Inflammatory macrophage (primary cell): ENCODE measurements at places on chromosomes 12 and 14.

DNA sequence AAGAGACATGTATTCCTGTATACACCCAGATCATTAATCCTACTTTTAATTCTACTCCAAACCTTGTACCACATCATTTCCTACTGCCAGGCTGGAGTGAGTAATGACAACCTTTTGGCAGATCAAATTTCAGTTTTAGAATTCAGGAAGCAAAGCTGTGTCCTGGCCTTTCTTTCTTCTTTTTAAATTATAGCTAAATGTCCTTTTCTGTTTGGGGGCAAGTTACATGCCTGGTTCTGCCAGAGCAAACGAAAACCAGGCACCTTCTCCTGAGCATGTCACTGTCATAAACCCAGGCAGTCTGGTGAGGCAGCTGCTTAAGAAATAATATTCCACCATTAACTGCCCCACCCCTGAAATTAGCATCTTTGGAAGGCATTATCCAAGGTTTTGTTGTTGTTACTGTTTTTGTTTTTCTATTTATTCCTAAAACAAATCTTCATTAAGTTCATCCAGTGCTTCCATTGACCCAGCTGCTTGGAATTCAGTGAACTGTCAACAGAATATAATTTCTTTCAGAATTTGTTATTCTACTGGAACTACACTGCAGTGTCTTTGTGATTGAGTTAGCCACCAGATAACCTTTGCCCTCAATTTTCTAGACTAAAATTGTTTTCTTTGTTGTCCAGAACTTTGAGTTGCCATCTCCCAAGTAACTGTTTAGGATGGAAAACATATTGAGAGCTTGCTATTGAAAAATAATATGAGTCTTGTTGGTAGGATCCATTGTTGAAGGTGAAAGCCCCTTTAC, 33.2 kb downstream of the SAMD4A start:
- DNase-seq: no peak

DNA sequence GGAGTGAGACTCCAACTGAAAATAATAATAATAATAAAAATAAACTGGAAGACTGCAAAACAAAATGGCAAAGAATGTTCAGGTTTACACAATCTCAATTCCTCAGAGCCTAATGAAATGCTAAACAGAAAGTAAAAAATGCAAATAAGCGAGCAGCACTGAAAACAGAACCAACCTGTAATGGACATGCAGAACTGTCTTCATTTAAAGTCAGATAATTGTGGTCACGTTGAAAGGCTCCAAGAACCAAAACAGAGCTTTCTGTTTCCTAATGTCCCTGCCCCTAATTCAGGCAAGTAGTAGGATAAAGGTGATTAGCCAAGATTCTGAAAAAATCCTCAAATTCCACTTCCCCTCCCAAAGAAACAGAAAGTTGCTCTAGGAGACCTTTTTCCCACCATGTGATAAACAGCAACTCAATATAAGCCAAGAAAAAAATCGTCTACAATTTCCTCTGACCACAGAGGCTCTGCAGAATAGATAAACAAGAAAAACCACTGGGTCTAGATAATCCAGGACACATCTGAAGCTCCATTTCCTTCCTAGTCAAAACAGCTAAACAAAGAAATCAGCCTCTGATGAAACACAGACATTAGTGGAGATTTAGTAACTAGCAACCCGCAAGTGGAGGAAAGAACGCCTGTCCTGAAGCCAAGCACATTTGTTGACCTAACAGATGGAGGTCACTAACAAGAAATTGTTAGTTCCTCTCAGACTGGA, 3.0 kb downstream of the MIS18BP1 start:
- DNase-seq: peak; percentile 92

DNA sequence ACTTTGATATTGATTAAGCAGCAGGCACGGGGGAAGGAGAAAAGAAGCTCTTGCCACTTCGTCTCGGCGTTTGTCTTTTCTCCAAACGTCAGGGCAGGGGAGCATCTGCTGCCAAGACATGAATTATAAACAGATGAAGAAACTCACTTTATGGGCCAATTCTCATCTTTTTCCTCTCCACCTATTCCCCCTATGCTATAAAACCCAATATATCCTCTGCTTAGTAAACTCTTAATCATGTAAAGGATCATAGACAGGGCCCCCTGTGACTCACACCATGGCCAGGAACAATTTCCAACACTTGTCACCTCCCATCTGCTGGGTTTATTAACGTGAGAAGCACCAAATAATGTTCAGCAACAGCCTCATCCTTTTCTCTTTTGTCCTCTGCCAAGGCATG, 1092.1 kb upstream of the TMEM132C start:
- no peak for DNase-seq

DNA sequence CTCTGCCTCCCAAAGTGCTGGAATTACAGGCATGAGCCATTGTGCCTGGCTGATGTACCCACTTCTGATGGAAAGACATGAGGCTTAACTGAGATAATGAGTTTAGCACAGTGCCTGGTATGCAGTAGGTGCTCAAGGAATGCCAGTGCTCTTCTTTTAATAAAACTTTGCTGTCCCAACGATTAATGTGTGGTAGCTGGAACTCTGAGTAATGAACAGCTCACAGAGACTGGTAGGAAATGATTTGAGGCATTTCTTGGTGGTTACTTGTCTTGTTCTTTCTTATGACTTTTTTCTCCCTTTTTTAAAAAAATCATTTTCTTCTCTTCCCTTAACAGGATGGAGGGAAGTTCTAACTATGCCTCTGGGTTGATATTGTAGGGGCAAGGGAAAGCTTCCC, 235.7 kb upstream of the PWP1 start:
- DNase-seq: no peak

DNA sequence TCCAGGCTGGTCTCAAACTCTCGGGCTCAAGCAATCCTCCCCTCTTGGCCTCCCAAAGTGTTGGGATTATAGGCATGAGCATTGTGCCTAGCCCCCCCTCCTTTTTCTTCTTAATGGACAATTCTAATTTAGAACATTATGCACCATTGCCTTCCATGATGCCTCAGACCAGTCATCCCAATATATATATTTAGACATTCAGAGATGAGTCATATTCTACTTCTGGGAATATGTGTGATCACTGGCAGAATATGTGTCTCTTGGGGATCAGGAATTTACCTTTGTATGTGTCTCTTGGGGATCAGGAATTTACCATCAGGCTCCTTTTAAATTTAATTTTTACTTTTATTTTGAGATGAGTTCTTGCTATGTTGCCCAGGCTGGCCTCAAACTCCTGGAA, 7.5 kb upstream of the CCDC177 start:
- DNase-seq: no peak

DNA sequence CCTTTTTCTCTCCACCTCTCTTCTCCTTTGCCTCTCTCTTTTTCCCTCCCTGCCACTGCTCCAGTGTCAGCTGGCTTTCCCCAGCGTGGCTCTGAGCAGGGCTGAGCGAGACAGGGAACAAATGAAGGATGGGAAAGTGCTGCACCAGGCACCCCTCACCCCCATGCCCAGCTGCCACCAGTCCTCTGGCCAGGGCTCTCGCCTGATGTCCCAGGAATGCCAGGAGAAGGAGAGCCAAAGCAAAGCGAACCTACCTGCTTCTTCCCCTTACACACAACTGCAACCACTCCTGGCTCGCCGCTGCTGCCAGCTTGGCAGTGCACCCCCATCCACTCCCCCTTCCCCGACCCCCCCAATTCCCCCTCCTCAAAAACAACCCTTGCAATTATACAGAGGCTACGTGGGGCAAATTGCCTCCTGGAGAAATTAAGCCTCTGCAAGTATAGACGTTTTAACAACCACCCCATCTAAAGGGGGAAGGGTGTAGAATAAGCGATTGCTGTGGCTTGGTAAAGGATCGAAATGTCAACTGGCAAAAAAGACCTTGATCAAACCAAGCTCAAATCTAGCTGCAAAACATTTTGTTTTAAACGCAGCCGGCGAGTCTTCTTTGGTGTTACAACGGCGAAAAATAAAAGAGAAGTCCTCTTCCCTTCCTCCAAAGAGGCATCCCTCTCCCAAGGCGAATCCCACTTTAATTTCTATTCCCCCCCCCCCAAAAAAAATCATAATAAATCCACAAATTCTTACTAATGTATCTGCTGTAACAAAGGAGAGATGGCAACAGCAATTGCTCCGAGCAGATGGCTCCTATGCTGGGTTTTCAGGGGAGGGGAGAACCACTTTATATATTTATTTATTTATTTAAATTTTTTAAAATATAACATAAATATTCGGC, 2.9 kb downstream of the BCL11B start:
- no peak for DNase-seq

GRCh38 chr12:115452751-115453281, 768.8 kb upstream of the TBX3 start:
- DNase-seq: no peak

- DNase-seq: no peak
These were observed 31.4 kb downstream of the CD9 start for GRCh38 chr12:6231359-6232268.

- peak; percentile 56 for DNase-seq
These were observed 1036.1 kb upstream of the TMEM132C start for GRCh38 chr12:127230843-127231260.

GRCh38 chr14:81765651-81766275, 232.1 kb upstream of the SEL1L start:
- DNase-seq: peak; percentile 23

DNA sequence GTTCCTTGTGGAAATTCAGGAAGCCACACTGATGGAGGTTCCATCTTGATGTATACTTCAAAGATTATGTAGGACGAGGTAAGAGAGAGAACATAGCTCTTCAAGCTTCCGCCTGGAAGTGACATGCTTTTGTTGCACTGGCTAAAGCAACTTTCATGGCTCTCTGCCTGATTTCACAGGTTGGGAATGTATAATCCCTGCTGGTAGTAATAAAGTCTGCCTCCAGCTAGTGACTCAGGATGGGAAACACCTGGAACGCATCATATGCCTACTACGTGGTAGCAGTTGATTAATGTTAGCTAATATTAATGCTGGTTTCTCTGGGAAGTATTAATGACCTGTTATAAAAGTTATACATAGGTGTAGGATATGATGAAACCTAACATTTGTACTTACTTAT, 71.1 kb downstream of the PELI2 start:
- no peak for DNase-seq

DNA sequence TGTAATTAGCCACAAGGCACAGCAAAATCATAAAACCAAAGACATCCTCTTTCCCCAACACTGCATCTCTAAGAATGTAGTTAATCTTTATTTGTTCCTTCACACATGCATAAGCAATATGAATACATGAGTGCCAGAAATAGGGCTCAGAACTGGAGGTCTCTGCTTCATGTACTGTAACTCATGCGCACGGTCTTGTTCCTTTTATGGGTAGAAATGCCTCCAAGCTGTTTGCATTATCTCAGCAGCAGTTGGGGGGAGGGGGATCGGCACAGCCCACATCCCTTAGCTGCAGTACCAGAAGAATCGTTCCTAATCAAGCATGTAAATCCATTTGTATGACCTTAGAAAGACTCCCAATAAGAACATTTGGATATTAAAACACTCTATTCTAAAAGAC, 20.0 kb downstream of the RHOJ start:
- no peak for DNase-seq

- peak; percentile 37 for DNase-seq
These were observed 62.3 kb upstream of the PPP1R12A start for GRCh38 chr12:79997096-79997791.

DNA sequence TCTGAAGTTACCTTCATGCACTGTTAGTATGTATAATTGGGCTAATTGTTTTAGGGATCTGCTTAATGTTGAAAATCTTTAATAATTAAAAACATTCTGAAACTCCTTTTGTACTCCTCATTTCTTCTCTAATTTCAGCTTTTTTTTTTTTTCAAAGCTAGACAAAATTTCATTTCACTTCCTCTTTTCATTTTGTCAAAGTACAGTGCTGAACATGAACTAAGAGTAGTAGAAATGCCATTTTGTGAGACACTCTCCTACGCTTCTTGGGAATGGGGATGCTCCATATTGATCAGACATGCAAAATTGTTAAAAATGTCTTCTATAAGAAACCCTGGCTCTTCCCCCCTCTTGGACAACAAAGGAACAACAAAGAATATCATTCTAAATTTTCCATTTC, 1.7 kb downstream of the ABCD2 start:
- no peak for DNase-seq

GRCh38 chr12:7797698-7798398, 8.6 kb downstream of the NANOG start:
- DNase-seq: no peak

DNA sequence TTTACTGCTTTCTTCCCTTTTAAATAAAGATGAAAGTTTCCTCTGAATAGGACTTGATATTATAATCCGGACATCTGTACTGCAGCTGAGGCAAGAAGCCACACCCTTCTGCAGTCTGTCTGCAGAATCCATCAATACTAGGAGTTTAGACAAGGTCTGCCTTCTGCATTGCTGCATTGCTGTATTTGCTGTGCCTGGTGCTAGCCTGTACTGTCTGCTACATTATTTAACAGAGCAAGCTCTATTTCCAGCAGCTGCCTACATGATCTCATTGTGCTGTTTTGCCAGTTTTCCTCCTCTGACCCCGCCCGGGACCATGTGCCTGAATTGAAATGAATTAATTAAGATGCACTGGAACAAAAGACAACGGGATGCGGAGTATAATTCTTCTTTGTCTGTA, 1.7 kb downstream of the TUBA1A start:
- DNase-seq: peak; percentile 26

DNA sequence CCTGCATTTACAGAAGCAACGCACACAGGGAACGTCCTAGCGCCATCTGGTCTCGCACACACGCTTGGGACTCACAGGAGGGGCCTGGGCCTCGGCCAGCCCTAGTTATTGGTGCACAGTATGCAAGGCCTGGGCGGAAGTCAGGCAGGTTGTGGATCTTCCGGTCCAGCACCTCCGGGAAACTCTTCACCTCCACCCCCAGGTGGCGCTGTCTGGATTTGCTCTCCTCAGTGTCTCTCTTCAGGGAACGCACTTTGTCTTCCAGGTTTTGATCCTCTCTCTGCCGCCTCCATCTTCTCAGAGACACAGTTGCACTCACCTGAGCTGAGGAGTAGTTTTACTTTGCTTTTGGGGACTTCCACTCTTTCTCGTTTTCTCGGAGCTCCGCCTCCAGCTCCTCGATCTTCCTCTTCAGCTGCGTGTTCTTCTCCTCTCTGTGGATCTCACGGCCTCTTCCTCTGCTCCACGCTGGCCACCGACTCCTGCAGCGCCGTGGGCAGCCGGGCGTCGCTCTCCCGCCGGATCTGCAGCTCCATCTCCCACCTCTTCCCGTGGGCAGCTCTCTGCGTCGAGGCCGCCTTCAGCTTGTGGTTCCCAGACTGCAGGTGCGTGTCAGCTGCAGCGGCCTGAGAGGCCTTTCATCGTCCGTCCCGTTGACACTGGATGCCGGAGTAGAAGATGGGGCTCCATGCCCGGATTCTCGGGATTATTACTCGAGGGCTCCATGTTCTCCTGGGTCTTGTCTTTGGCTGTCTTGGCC, 933.8 kb downstream of the TMEM121 start:
- DNase-seq: peak; percentile 22

- DNase-seq: no peak
These were observed 52.7 kb upstream of the PTCSC3 start for GRCh38 chr14:36229262-36229661.

DNA sequence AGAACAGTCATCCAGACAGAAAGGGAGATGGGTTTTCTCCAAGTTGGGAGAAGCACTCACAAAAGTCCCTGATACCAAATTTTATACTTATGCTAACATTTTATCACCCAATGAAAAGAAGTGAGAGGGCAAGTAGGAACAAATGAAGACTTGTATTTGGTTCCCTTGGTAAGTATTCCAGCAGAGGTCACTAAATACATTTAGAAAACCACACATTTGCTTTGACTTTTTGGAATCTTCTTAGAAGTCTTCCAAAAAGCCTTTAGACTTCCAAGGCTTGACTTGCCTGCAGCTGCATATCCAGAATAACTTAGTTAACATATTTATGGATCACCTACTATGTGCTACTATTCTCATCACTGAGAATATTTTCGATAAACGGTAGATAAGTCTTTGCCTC, 3.1 kb upstream of the GYS2 start:
- DNase-seq: peak; percentile 46
